ENCODE measurements at places on chromosomes 2 and 18. TPM values are rescaled to one million over a fixed set of nuclear protein-coding genes. Genes with fewer than 3 reads are reported as not detected.

Gene LRRTM1
- total RNA-seq = not detected

Gene HAAO
- 0.30 TPM for total RNA-seq

Gene TMEM247
- not detected for total RNA-seq

Gene SERPINB10
- 4.2 TPM for total RNA-seq

Gene CHRNG
- total RNA-seq = not detected

Gene OR6B2
- not detected for total RNA-seq

Gene COL4A4
- total RNA-seq = 0.08 TPM

Gene SULT1C4
- not detected for total RNA-seq

DNA sequence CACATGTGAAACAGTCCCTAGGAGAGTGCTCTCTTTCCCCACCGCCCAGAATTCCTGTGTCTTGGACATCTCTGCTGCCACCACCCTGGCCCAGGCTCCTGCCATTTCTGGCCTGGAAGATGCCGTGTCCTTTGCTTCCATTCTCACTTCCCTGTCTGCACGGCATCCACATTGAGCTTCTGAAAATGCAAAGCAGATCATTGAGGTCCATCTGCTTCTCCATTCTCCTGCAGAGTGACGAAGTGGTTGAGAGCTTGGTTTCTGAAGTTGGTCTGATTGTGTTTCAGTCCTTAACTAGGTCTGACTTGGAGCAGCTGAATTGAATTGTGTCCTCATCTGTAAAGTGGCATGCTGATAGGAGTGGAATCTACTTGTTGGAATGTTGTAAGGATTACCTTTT lies 98.7 kb upstream of the MGAT5 start:
- no peak for DNase-seq
- no peaks in the 10 kb centered on the region for H3K27me3 ChIP-seq
- H3K4me3 ChIP-seq = no peak overlapping the region

GRCh38 chr2:174522553-174522952 lies 35.7 kb upstream of the GPR155 start:
- no peak overlapping the region for H3K4me3 ChIP-seq
- peaks cover 6% of the 10 kb centered on the region for H3K36me3 ChIP-seq
- peaks cover 20% of the 10 kb centered on the region for H3K27me3 ChIP-seq

DNA sequence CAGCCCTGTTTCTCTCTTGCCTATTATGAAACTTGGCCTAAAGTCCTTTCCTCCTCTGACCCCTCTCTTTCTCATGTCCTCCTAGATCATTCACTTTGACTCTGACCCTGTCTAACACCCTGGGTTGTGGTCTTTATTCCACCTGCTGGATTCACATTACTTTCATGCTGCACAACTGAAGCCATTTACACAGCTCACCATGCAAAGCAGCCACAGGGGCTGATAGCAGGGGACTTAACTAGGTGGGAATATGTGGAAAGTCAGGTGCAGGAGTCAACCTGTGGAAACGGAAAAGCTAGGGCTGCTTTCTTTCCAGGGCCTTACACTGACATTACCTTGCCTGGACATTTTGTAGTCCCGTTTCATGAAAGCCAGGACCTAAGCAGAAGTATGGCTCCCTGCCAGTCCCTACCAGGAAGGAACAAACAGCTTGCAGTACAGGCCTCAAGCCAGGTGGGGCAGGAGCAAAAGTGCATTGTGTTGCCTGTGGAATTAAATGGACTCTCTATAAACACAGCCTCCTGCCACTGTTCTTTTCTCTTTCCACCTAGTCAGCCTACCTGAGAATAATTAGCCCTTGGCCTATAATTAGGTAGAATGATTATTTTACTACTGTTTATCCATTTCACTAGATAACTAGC lies 11.8 kb downstream of the MAPRE3 start:
- H3K4me3 ChIP-seq = no peak overlapping the region
- no peak for DNase-seq
- no peak overlapping the region for H3K27ac ChIP-seq
- peaks cover 4% of the 10 kb centered on the region for H3K36me3 ChIP-seq
- H3K27me3 ChIP-seq = peaks cover 7% of the 10 kb centered on the region

DNA sequence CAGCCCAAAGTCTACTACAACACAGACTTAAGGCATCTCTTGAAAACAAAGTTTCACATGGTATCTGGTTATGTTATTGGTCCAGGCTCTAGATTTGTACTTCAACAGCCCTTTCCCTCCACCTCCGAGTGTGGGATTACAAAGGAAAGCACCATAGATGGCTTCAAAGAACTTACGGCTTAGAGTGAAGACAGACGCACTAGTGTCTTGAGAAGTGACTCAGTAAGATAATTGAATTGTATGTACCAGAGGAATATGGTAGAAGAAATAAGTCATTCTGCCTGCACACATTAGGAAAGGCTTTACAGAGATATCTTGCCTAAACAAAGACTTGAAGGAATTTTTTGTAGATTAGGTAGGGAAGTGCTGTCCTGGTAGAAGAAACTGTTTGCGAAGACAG lies 392.3 kb upstream of the TNP1 start:
- H3K27me3 ChIP-seq = peaks cover 5% of the 10 kb centered on the region
- peaks cover 5% of the 10 kb centered on the region for H3K4me1 ChIP-seq
- no peak overlapping the region for H3K4me3 ChIP-seq
- DNase-seq = no peak
- no peak overlapping the region for H3K27ac ChIP-seq

DNA sequence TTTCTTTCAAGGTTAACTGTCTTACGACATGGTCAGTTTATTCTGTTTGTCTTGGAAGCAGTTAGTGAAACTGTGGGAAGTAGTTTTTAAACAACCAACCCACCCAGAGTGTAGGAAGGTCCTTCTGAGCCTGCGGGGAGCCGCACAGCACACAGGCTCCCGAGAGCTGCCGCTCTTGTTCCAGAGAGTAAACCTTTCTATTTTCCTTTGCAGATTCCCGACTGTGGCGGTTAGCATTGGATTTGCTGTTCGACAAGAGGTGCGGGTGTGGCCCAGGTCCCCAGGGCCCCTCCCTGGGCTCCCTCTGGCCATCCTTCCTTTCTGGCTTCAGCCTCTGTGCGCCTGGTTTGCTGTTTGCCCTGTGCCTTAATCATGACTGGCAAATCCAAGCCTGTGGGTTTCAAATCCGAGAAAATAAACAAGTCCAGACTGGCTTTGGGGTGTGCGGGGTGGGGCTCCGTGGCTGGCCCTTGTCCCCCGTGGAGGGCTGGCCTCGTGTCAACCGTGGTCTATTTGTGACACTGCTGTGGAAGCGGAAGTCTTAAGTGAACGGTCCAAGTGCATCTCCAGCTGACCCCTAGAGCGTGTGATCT lies 30.7 kb downstream of the IMPA2 start:
- DNase-seq = no peak
- no peak overlapping the region for H3K27ac ChIP-seq
- H3K4me3 ChIP-seq = no peak overlapping the region
- peaks cover 10% of the 10 kb centered on the region for H3K27me3 ChIP-seq

GRCh38 chr18:75376004-75376403 lies 51.5 kb downstream of the SMIM21 start:
- H3K4me1 ChIP-seq = no peaks in the 10 kb centered on the region
- peaks cover 23% of the 10 kb centered on the region for H3K27me3 ChIP-seq
- no peaks in the 10 kb centered on the region for H3K36me3 ChIP-seq
- H3K4me3 ChIP-seq = no peak overlapping the region

- H3K4me1 ChIP-seq = no peaks in the 10 kb centered on the region
- peak; percentile 34 for DNase-seq
- no peaks in the 10 kb centered on the region for H3K36me3 ChIP-seq
- no peaks in the 10 kb centered on the region for H3K27me3 ChIP-seq
- H3K4me3 ChIP-seq = no peak overlapping the region
Measured at GRCh38 chr18:34809451-34810072, 99.5 kb downstream of the DTNA start.

- peak; percentile 9 for DNase-seq
- H3K27ac ChIP-seq = no peak overlapping the region
- H3K4me1 ChIP-seq = peaks cover 17% of the 10 kb centered on the region
- no peaks in the 10 kb centered on the region for H3K36me3 ChIP-seq
Measured at GRCh38 chr2:149908726-149909683, 321.4 kb upstream of the MMADHC start.

DNA sequence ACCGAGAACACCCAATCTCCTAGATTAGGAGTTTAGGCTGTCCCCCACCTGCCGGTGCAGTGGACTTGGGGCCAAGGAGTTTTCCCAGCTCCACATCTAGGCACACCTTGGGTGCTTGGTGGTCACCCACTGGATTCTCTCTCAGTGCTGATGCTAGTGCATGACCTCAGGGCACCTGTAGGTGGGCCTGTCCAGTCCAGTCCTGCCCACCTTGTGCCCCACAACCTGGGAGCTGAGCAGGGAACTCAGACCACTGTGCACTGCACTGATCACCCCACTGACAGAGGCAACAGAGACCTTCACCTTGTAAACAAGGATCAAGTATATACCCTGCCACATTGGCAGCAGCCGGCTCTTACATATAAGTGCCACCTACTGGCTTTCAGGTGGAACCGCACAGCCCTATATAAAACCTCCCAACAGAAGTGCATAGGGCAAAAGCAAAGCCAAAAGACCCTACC lies 12.7 kb upstream of the CDH19 start:
- DNase-seq = no peak
- no peaks in the 10 kb centered on the region for H3K36me3 ChIP-seq
- no peak overlapping the region for H3K4me3 ChIP-seq
- H3K27ac ChIP-seq = no peak overlapping the region

DNA sequence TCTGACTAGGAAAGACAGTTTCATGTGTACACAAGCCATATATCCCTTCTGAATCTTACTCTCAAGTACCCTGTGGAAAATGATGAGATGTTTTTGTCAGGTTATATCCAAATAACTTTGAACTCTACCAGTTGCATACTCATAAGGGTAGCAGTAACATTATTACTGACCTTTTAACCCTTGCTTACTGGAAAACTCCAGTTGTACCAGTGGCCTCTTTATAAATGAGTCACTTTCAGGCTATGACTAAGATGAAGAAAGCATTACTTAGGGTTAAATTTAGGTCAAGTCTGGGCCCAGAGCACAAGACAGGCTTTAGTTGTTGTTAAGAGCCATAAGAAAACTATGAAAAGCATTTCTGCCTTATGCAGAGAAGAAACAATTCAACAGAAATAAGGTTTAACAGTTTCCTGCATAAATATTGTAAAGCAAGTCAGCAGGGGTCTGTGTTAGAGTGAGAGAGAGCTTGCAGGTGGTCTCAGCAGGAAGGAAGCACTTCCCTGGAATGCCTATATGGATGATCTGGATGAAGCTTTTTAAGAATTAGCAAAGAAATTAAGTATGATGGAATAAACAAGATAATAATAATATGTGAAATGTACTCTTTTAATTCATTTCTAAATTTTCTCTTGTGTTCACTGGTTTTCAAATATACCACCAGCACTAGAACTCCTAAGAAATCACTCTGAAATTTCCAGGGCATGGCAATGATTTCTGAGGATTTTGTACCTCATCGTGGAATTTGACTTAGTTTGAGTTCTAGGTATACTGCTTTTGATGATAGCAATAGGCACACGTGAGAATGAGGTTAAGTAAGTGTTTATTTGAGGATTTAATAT lies 126.6 kb downstream of the UBE2E3 start:
- peak overlapping the region; percentile 65 for H3K4me3 ChIP-seq
- no peaks in the 10 kb centered on the region for H3K27me3 ChIP-seq
- H3K27ac ChIP-seq = peak overlapping the region; percentile 74

- peak; percentile 43 for DNase-seq
- H3K4me1 ChIP-seq = peaks cover 24% of the 10 kb centered on the region
- no peaks in the 10 kb centered on the region for H3K27me3 ChIP-seq
- peak overlapping the region; percentile 76 for H3K27ac ChIP-seq
Measured at GRCh38 chr2:217979151-217979811, 23.5 kb downstream of the TNS1 start.

GRCh38 chr2:112997151-112997550 lies 8.1 kb upstream of the IL36A start:
- no peaks in the 10 kb centered on the region for H3K4me1 ChIP-seq
- no peak overlapping the region for H3K4me3 ChIP-seq
- DNase-seq = no peak
- H3K36me3 ChIP-seq = peaks cover 17% of the 10 kb centered on the region
- H3K27me3 ChIP-seq = peaks cover 23% of the 10 kb centered on the region
- no peak overlapping the region for H3K27ac ChIP-seq

- no peaks in the 10 kb centered on the region for H3K36me3 ChIP-seq
- no peak for DNase-seq
- no peak overlapping the region for H3K27ac ChIP-seq
- no peaks in the 10 kb centered on the region for H3K27me3 ChIP-seq
Measured at GRCh38 chr2:186426153-186427016, 59.7 kb upstream of the ZC3H15 start.

DNA sequence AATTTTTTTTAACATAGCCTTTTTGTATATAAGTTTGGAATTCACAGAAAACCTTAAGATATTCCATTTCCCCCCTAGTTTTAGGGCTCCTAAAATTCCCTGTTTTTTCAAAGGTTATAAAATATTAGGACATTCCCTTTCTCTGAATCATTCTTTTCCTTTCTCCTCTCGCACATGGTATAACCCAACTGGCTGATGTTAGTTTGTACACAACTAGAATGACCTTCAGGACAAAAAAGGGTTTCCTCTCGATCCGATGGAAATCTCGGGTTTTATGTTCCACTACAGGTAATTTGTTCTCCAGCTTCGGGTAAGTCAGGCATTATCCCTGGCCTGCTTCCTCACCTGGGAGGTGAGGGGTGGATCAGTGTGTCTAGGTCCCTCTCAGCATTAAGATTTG lies 215.1 kb downstream of the LDLRAD4 start:
- no peak overlapping the region for H3K4me3 ChIP-seq
- no peaks in the 10 kb centered on the region for H3K36me3 ChIP-seq
- peaks cover 10% of the 10 kb centered on the region for H3K27me3 ChIP-seq

GRCh38 chr2:238567996-238568395 lies 141.3 kb downstream of the ASB1 start:
- H3K27me3 ChIP-seq = peaks cover 34% of the 10 kb centered on the region
- H3K4me1 ChIP-seq = no peaks in the 10 kb centered on the region
- no peak for DNase-seq
- H3K4me3 ChIP-seq = no peak overlapping the region
- H3K36me3 ChIP-seq = no peaks in the 10 kb centered on the region

DNA sequence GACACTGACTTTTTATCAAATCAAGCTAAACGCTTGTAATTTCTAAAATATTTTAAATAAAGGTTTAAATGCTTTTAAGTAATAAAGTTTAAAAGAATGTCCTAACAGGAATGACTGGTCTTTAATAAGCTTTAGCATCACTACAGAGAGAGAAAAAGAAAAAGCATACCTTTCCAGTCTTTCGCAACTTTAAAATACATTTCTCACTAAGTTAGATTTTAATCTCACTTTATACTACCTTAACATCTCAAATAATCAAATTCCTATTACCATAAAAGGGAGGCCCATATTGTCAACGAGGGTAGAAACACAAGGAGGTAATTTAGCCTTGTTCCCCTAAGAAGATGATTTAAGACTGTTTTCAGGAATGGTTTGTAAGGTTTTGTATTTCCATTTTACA lies 80.7 kb downstream of the STRN start:
- H3K27me3 ChIP-seq = no peaks in the 10 kb centered on the region
- no peak for DNase-seq
- H3K27ac ChIP-seq = no peak overlapping the region
- no peak overlapping the region for H3K4me3 ChIP-seq

DNA sequence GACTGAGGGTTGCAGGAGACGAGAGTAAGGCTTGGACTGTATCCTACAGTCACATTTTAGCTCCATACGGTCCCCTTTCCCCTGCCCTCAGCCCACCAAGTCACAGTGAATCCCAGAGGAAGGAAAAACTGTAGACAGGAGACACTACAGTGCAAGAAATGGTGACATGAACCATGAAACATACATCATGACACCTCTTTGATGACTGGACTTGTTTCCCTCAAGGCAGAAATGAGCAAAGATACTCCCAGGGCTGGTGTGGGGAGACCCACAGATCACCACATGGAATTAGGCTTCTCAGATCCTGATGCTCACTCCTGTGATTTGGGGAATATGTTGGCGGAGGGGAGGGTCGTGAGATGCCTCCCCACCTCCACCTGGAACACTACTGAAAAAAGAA lies 48.2 kb upstream of the SPP2 start:
- no peak for DNase-seq
- H3K4me1 ChIP-seq = peaks cover 16% of the 10 kb centered on the region

Measured in HFFc6 (cell line).